ENCODE measurements at places on chromosomes 5 and 9.

DNA sequence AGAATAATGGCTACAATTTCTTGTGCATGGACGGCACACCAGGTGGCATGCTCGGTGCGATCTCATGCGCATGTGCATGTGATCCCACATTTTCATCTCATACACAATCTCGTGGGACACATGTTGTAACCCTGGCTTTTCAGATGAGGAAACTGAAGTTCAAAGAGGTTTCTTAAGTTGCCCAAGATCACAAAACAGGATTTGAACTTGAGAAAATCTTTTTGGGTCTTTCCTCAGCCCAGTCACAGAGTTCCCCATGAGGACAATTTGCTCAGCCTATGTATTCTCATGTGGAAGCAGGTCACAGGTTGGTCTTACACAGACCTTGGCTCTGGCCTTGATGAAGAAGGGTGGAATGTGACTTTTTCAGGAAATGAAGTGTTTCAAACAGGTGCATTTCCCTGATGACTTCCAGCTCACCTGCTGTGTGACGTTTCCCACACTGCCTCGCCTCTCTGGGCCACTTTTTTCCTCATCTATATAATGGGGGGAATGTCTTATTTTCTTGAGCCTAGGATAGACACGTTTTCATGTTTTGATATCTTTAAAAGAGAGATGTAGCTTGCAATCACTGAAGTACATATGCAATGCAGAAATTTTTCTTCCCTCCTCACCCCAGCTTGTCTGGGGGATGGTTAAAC is 7.1 kb upstream of the ORM1 start:
- H3K4me1 ChIP-seq, result no peaks in the 10 kb centered on the region
- H3K36me3 ChIP-seq, result no peaks in the 10 kb centered on the region
- H3K27me3 ChIP-seq, result no peaks in the 10 kb centered on the region
- DNase-seq, result no peak
- H3K27ac ChIP-seq, result no peak overlapping the region
- no peak overlapping the region for H3K4me3 ChIP-seq

GRCh38 chr9:93897075-93897970 is 57.8 kb downstream of the BARX1 start:
- no peak overlapping the region for H3K4me3 ChIP-seq
- H3K27ac ChIP-seq, result no peak overlapping the region
- no peaks in the 10 kb centered on the region for H3K4me1 ChIP-seq
- H3K27me3 ChIP-seq, result no peaks in the 10 kb centered on the region
- DNase-seq, result no peak

DNA sequence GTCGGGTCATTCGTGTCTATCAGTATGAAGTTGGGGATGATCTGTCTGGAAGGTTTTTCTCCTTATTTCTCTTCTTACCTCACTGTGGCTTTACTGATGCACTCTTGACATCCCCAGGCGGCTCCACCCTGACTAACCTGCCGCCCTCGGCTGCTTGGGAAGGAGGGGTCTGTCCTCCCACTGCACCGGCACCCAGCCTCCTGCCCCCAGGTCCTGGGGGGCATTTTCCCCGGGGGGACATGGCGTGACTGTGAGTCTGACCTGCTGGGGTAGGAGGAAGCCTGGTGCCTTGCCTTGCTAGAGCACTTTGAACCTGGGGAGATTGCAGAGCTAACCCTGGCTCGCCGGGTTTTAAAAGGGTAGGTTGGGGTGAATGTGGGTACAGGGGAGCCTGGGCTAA is 27.5 kb downstream of the DYNC2I2 start:
- peak; percentile 36 for DNase-seq
- no peak overlapping the region for H3K27ac ChIP-seq
- H3K27me3 ChIP-seq, result no peaks in the 10 kb centered on the region
- no peaks in the 10 kb centered on the region for H3K4me1 ChIP-seq
- H3K4me3 ChIP-seq, result no peak overlapping the region

GRCh38 chr9:114224247-114224610 is 68.9 kb downstream of the COL27A1 start:
- H3K27ac ChIP-seq, result no peak overlapping the region
- H3K4me3 ChIP-seq, result no peak overlapping the region
- H3K36me3 ChIP-seq, result no peaks in the 10 kb centered on the region

DNA sequence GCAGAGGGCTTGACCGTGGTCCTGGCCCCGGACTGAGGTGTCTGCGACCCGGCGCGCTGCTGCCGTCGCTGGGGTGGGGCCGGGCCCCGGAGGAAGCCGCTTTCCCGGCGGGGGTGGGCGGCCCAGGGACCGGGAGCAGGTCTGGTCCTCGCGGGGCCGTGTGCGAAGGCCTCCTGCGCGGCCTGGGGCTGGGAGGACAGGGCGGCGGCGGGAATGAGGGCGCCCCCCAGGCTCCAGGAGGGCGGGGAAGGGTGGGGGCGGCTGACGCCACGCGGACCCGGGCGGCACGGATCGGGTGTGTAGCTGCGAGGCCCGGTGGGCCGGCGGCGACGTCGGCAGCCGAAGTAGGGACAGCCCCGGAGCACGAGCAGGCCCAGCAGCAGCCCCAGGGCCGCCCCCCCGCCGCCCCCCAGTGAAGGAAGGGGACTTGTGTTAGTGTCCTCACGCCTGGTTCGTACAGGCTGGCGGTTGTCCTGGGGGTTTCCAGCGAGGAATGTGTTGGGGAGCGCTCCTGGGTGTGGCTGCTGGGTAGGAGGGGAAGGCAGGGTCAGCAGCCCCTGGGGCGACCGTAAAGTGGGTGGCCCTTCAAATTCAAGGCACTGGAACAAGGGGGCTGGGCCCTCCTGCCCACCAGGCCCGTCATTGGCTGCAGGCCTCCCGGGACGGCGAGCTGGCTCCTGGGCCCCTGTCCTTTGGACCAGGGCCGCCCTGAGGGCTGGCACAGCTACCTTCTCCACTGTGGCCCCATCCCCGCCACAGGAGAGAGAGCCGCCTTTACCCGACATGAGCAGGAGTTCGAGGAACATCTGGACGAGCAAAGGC is 597 bp upstream of the TMEM250 start:
- H3K27me3 ChIP-seq, result no peaks in the 10 kb centered on the region
- peak; percentile 58 for DNase-seq
- H3K4me3 ChIP-seq, result peak overlapping the region; percentile 72

DNA sequence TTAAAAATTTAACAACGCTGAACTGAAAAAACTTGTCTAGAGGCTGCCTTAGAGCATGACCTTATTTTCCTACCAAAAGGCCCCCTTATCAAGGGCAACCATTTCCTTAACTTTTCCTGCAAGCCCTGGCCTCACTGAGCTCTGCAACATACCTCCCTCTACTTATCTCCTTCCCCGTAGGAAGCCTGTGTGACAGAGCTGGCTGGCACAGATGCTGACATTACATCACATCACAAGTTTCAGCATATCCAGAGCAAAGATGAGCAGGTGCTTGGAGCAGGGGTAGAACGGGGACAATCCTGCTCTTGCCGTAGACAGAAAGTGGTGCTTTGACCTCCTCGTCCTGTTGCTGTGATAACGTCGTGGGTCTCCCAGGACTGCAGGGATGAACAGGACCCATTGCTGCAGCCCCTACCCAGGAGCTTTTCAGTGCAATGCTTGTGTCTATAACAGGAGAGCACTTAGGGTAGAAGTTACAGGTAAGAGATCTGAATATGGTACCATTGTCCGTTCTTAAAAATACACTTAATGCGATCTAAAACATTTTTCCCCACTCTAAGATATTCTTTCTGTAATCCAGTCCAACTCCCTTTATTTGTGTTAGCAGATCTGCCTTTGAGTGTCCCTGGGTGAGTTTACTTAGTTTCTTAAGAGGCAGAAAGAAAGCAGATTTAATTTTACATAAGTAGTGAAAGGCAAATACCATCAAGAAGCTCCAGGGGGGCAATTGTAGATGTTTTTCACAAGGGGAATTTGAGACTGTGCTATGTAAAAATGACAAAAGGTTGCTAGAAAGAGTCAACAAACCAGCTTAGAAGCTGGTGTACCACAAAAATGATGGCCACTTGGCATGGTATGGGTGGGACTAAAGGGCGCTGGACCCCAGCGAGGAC is 101.9 kb upstream of the EFNA5 start:
- no peaks in the 10 kb centered on the region for H3K36me3 ChIP-seq
- H3K27ac ChIP-seq, result no peak overlapping the region
- H3K4me3 ChIP-seq, result no peak overlapping the region
- DNase-seq, result no peak
- no peaks in the 10 kb centered on the region for H3K4me1 ChIP-seq

GRCh38 chr5:136984772-136985446 is 514.2 kb downstream of the SPOCK1 start:
- H3K4me3 ChIP-seq, result no peak overlapping the region
- H3K27ac ChIP-seq, result no peak overlapping the region
- H3K27me3 ChIP-seq, result no peaks in the 10 kb centered on the region
- peak; percentile 5 for DNase-seq
- H3K4me1 ChIP-seq, result no peaks in the 10 kb centered on the region
- no peaks in the 10 kb centered on the region for H3K36me3 ChIP-seq

DNA sequence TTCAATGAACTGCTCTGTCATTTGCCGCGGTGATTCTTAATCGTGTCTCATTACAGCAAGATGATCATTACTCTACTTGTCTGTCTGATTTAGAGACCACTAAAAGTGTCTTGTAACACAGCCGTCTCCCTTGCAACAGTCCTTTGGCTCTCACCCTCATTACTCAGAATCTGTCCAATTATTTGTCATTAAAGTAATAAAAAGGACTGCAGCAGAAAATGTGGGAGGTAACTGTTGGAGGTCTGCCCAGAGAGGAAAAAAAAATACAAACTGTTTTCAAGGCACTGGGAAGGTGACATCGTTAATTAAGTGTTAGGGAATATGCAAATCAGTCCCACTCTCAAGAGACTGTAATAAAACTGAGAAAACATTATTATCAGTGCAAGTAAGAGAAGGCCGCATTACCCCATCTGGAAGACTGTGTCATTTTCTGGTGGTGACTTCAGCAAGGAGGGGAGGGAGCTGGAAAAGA is 281.0 kb downstream of the RASEF start:
- no peak overlapping the region for H3K27ac ChIP-seq
- no peaks in the 10 kb centered on the region for H3K36me3 ChIP-seq
- no peaks in the 10 kb centered on the region for H3K4me1 ChIP-seq
- no peak overlapping the region for H3K4me3 ChIP-seq
- H3K27me3 ChIP-seq, result no peaks in the 10 kb centered on the region

DNA sequence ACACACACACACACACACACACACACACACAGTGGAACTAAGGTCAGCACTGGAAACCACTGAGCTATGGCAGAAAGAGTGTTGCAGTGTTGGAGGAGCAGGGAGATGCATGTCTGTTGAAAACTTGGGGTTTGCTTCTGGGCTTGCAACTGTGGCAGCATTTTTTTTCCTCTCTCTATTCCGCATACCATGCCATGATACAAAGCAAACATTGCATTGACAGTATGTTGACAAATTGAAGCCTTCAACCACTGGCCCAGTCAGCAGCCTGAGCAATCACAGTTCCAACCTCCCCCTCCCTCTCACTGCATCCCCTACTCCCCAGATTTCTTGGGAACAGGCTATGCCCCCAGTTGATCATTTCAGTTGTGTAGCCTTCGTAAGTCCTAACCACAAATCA is 478.1 kb upstream of the WWC1 start:
- no peak overlapping the region for H3K27ac ChIP-seq
- no peaks in the 10 kb centered on the region for H3K4me1 ChIP-seq
- H3K4me3 ChIP-seq, result no peak overlapping the region
- no peaks in the 10 kb centered on the region for H3K27me3 ChIP-seq

DNA sequence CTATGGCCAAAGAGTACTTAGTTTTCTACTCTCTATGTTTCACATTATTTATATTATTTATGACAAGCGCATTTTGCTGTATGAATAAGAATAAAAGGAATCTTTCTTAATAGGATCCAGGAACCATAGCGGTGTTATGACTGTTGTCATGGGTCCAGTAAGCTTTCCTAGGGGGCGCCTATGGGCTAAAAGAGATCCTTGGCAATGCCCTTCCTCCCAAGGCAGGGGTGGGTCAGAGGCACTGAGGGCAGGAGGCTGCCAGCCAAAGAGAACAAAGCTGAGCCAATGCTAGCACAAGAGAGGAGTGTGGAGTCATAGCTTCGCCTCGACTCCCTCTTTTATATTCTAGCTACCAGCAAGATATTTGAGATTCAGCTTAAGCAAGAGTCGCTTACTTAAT is 98.4 kb upstream of the GNAQ start:
- DNase-seq, result peak; percentile 63
- H3K27me3 ChIP-seq, result no peaks in the 10 kb centered on the region
- H3K4me1 ChIP-seq, result peaks cover 5% of the 10 kb centered on the region

DNA sequence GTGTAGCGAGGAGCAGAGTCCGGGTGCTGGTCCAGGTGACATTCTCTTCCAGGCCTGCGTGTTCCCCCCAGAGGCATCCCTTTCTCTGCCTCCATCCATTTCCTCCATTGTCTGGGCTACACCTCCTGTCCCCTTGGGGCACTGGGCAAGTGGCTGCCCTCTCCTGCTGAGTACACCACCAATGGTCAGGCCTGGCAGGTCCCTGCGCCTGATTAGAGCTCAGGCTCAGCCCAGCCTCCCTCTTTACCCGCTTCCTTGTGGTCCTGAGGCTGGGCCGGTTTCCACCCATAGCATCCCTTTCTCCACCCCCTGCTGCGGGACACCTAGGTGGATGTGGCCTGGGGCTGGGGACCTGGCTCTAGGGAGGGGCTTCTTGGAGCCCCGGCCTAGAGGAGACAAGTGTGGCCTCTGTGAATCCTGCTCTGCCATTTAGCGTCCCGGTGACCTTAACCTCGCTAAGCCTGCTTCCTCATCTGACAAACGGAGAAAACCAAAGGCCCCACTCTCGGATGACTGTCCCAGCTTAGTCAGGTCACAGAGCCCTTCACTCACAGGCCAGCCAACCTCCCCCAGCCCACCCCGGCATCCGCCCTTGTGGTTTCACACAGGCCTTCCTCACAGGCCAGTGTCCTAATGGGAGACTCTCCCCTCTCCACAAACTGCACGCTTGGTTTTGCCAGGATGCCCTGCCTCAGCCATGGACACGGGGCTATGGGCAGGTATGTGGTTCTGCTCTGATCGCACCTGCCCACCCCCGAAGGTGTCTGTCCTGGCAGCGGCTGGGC is 12.9 kb downstream of the DOLPP1 start:
- H3K27me3 ChIP-seq, result no peaks in the 10 kb centered on the region
- H3K4me3 ChIP-seq, result no peak overlapping the region
- no peaks in the 10 kb centered on the region for H3K36me3 ChIP-seq
- H3K27ac ChIP-seq, result no peak overlapping the region

DNA sequence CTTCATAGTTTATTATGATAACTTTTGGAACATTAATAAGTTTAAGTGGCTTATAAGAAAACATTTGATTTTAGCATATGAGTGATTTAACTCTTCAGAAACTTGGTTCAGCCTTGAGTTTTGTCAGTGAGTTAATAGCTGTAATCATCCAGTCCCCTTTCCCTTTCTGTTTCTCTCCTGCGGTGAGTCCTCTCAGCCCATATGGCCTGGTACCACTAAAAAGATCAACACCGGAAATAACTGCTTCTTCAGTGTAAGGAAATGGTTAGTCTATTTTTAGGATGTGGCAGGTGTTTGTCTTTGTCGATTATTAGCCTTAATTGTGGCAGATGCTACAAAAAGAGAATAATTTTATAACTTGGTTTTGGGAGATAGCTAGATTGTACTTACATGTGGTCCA is 120.2 kb upstream of the GRHPR start:
- H3K4me1 ChIP-seq, result peaks cover 57% of the 10 kb centered on the region
- peak; percentile 86 for DNase-seq
- H3K4me3 ChIP-seq, result 0 out of 2 replicates have a peak overlapping the region, but pooled peaks have one; percentile 0
- H3K36me3 ChIP-seq, result peaks cover 17% of the 10 kb centered on the region
- H3K27ac ChIP-seq, result peak overlapping the region; percentile 98
- no peaks in the 10 kb centered on the region for H3K27me3 ChIP-seq

Data from Karpas-422 (cell line).